ENCODE measurements at places on chromosomes 2 and 18. TPM values are rescaled to one million over a fixed set of nuclear protein-coding genes. Genes with fewer than 3 reads are reported as not detected.

DNA sequence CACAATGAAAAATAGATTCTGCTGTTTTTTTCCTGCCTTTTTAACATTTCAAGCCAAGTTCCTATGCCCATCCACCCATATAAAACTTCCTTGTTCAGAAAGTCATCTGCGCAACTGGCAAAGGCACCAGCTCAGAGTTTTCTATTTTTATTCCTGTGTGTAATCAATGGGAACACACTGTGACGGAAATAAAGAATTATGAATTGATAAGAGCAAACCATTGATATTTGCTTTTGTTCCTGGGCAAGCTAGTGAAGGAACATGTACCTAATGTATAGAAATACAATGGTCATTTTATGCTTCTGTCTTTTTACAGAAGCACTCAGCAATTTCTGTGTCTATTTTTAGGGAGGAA lies 30.8 kb upstream of the AAK1 start:
- no peak overlapping the region for H3K27ac ChIP-seq
- H3K4me3 ChIP-seq = no peak overlapping the region
- H3K36me3 ChIP-seq = no peaks in the 10 kb centered on the region
- peaks cover 4% of the 10 kb centered on the region for H3K4me1 ChIP-seq
- H3K27me3 ChIP-seq = no peaks in the 10 kb centered on the region
- DNase-seq = no peak

- peaks cover 37% of the 10 kb centered on the region for H3K4me1 ChIP-seq
- no peak overlapping the region for H3K27ac ChIP-seq
Measured at GRCh38 chr18:55249550-55249949, 290.3 kb upstream of the CCDC68 start.

DNA sequence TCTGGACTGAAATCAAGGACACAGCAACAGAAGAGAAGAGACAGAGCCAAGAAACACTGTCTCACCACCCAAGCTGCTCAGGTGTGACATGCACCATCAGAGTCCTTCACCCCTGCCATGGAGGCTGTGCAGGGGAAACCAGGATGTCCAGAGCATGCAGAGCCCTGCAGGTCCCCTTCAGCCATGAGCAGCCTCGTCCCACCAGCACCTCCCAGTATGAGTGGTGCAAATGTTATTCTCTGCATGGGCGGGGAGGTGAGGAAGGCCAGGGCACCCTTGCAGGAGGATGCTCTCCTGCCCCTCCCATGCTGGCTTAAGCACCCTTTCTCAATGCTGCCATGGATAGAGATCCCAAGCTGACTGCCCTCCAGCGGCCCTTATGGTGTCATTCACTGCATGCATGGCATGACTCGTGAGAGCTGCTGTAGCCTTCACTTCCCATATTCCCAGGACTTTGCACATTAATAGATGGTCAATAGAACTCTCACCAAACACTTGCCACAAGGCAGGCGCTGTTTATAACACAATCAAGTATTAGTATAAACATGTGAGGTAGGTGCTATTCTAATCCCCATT lies 171.0 kb downstream of the ANAPC1 start:
- H3K4me3 ChIP-seq = no peak overlapping the region
- peaks cover 2% of the 10 kb centered on the region for H3K27me3 ChIP-seq
- H3K27ac ChIP-seq = no peak overlapping the region

- H3K4me1 ChIP-seq = no peaks in the 10 kb centered on the region
- no peak overlapping the region for H3K27ac ChIP-seq
- no peak overlapping the region for H3K4me3 ChIP-seq
Measured at GRCh38 chr2:168475636-168476035, 19.6 kb downstream of the CERS6 start.

Gene RUFY4
- not detected for total RNA-seq

Gene LYG2
- total RNA-seq = not detected

Gene GRHL1
- 1.3 TPM for total RNA-seq

Gene MC2R
- total RNA-seq = not detected

- H3K4me1 ChIP-seq = no peaks in the 10 kb centered on the region
- H3K36me3 ChIP-seq = no peaks in the 10 kb centered on the region
- H3K27ac ChIP-seq = no peak overlapping the region
- no peak for DNase-seq
Measured at GRCh38 chr18:31617031-31617717, 25.5 kb downstream of the TTR start.

GRCh38 chr2:6845312-6845711 lies 20.4 kb downstream of the CMPK2 start:
- no peak overlapping the region for H3K27ac ChIP-seq
- no peaks in the 10 kb centered on the region for H3K4me1 ChIP-seq
- no peaks in the 10 kb centered on the region for H3K36me3 ChIP-seq
- DNase-seq = no peak
- H3K4me3 ChIP-seq = no peak overlapping the region

DNA sequence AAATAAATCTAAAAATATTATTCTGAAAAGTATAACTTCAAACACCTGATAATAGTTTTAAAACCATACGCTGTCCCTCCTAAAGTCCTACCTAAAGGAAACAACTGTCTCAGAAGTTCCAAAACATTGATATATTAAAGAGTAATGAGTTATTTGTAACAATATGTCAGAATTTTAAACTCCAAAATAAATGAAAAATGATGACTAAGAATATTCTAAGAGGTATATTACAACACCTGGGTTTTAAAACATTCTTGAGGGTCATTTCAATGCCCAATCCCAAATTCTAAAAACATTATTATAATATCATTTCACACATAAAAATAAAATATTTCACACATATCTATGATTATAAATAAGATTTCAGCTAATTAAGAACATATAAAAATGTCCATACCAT lies 20.2 kb downstream of the KIDINS220 start:
- H3K36me3 ChIP-seq = peaks cover 29% of the 10 kb centered on the region
- no peak overlapping the region for H3K4me3 ChIP-seq
- H3K27ac ChIP-seq = no peak overlapping the region
- no peaks in the 10 kb centered on the region for H3K27me3 ChIP-seq
- DNase-seq = no peak

Gene NT5DC4
- not detected for total RNA-seq

GRCh38 chr2:239195318-239195871 lies 205.4 kb downstream of the HDAC4 start:
- DNase-seq = peak; percentile 20
- no peaks in the 10 kb centered on the region for H3K27me3 ChIP-seq
- H3K36me3 ChIP-seq = no peaks in the 10 kb centered on the region
- H3K27ac ChIP-seq = no peak overlapping the region
- no peak overlapping the region for H3K4me3 ChIP-seq

DNA sequence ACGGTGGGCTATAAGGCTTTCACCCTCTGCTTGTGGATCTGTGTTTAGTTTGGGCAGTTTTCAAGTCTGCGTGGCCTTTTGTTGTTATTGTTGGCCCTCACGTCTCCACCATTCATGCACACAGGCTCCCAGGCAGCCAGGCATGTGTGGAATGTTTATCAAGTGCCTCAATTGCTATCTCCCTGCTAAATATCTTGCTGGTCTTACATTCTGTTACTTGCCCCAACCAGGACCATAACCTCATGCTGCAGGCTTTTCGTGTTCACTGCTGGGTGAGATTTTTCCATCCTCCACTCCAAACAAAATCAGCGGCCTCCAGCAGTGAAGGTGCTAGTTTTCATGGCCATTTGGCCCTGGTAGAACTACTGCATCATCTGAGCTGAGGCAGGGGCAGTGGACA lies 63.0 kb upstream of the DSC1 start:
- H3K27ac ChIP-seq = peak overlapping the region; percentile 35
- no peaks in the 10 kb centered on the region for H3K27me3 ChIP-seq
- H3K4me3 ChIP-seq = no peak overlapping the region
- DNase-seq = peak; percentile 65
- H3K36me3 ChIP-seq = no peaks in the 10 kb centered on the region

DNA sequence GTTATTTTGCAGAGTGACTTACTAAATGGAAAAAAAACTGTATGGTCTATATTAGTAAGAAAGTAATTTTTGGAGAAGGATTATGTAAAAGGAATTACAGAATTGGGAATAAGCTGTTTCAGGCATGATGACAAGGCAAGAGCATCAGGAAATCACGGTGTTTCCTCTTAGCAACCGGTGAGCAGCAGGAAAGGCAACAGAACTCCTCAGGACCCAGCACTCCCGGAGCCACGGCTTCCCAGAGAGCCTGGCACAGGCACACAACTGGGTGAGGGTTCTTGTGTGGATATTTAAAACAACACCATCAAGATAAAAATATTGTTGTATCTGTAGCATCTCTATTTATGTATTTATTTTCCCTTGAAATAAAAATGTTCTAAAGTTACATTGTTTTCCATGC lies 34.4 kb downstream of the CYP27C1 start:
- no peak for DNase-seq
- no peaks in the 10 kb centered on the region for H3K36me3 ChIP-seq
- no peak overlapping the region for H3K4me3 ChIP-seq
- no peaks in the 10 kb centered on the region for H3K27me3 ChIP-seq

- peak overlapping the region; percentile 85 for H3K27ac ChIP-seq
- peak; percentile 77 for DNase-seq
- H3K4me1 ChIP-seq = peaks cover 61% of the 10 kb centered on the region
- H3K27me3 ChIP-seq = no peaks in the 10 kb centered on the region
Measured at GRCh38 chr2:128422571-128422970, 103.9 kb upstream of the HS6ST1 start.

DNA sequence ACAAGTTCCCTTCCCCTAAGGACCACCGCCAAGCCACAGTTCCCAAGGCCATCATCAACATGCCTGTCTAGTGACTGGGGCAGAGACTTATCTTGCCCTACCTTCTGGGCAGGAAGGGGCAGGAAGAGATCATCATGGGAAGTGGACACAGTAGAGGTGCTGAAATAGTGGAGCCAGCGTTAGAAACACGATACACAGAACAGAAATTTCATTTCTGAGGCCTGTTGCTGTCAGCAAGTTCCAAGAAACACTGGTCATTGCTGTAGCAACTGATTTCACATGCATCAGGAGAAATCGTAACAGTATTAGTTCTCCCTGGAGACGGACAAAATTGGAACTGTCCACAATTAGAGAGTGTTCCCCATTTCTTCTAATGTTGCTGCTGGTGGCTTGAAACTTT lies 83.0 kb downstream of the COLEC12 start:
- peaks cover 77% of the 10 kb centered on the region for H3K4me1 ChIP-seq
- no peak for DNase-seq
- H3K27ac ChIP-seq = no peak overlapping the region
- no peaks in the 10 kb centered on the region for H3K36me3 ChIP-seq

GRCh38 chr2:191713837-191714236 lies 35.9 kb downstream of the NABP1 start:
- DNase-seq = no peak
- 0 out of 2 replicates have a peak, but pooled peaks cover 2% of the 10 kb centered on the region for H3K36me3 ChIP-seq
- no peak overlapping the region for H3K27ac ChIP-seq
- H3K4me1 ChIP-seq = peaks cover 15% of the 10 kb centered on the region
- no peaks in the 10 kb centered on the region for H3K27me3 ChIP-seq
- H3K4me3 ChIP-seq = no peak overlapping the region
